ENCODE measurements at places on chromosomes 1 and 21. TPM values are rescaled to one million over a fixed set of nuclear protein-coding genes. Genes with fewer than 3 reads are reported as not detected.

Gene IL20
- not detected for polyA plus RNA-seq

Gene SLC39A1
- 40.8 TPM for polyA plus RNA-seq

Gene BSND
- polyA plus RNA-seq = not detected

Gene PRDM2
- polyA plus RNA-seq = 22.7 TPM

- no peaks in the 10 kb centered on the region for H3K4me1 ChIP-seq
- H3K4me3 ChIP-seq = no peak overlapping the region
- H3K27ac ChIP-seq = no peak overlapping the region
- no peaks in the 10 kb centered on the region for H3K27me3 ChIP-seq
- no peaks in the 10 kb centered on the region for H3K36me3 ChIP-seq
- no peak for DNase-seq
Measured at GRCh38 chr1:55612988-55613387, 397.8 kb upstream of the USP24 start.

- H3K4me3 ChIP-seq = peak overlapping the region; percentile 67
- H3K27ac ChIP-seq = peak overlapping the region; percentile 87
- peaks cover 4% of the 10 kb centered on the region for H3K4me1 ChIP-seq
- H3K36me3 ChIP-seq = no peaks in the 10 kb centered on the region
- H3K27me3 ChIP-seq = no peaks in the 10 kb centered on the region
Measured at GRCh38 chr1:43990271-43991199, 864 bp upstream of the CCDC24 start.

DNA sequence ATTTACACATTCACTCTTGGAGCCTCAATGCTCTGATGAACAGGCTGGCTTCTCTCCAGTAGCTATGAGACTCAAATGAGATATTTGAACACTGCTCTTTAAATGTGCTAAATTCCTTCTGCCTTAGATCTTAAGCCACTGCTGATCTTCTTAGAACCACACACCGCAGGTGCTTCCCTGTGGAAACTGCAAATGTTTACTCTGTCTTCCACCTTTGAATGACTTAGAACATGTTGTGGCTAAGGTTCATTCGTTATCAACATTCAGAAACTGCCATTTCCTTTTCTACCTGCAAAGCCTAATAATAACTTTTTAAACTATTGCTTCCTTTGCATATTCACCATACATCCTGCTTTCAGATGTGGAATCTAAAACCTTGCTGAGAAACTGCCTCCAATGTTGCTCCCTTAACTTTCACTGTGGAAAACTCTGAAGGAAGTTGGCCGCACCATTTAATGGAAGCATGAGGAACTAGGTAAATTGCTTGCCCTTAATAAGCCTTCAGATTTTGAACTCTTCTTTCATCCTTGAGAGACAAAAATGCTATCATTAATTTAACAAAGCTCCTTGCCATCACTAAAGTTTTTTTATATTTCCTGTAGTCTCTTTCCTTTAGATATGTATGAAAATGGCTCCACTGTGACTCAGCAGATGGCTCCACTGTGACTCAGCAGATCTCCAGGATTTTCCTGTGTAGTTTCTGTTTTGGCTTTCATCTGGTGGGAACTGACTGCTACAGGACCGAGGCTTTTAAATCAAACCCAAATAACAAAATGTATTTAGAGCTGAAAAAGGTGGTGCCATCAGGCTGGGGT is 143.8 kb downstream of the TNFSF18 start:
- H3K4me1 ChIP-seq = peaks cover 3% of the 10 kb centered on the region
- no peaks in the 10 kb centered on the region for H3K27me3 ChIP-seq
- peak; percentile 33 for DNase-seq
- H3K4me3 ChIP-seq = no peak overlapping the region

DNA sequence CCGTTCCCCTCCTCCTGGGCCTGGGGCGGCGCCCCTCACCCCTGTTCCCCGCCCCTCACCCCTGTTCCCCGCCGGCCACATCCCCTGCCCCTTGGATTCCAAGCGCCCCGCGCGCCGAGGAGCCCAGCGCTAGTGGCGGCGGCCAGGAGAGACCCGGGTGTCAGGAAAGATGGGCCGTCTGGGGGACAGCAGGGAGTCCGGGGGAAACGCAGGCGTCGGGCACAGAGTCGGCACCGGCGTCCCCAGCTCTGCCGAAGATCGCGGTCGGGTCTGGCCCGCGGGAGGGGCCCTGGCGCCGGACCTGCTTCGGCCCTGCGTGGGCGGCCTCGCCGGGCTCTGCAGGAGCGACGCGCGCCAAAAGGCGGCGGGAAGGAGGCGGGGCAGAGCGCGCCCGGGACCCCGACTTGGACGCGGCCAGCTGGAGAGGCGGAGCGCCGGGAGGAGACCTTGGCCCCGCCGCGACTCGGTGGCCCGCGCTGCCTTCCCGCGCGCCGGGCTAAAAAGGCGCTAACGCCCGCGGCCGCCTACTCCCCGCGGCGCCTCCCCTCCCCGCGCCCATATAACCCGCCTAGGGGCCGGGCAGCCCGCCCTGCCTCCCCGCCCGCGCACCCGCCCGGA is at the start of gene TP73:
TP73 (plus strand) TSS at position 587 of the 618 bp plus-strand sequence. CDS start 29,850 bp downstream, outside the sequence.
- H3K27me3 ChIP-seq = peaks cover 58% of the 10 kb centered on the region
- H3K27ac ChIP-seq = no peak within 1 kb of the TSS
- H3K4me3 ChIP-seq = no peak within 1 kb of the TSS
- H3K4me1 ChIP-seq = peaks cover 16% of the 10 kb centered on the region
- DNase-seq = peak; percentile 36
- H3K36me3 ChIP-seq = no peaks in the 10 kb centered on the region

DNA sequence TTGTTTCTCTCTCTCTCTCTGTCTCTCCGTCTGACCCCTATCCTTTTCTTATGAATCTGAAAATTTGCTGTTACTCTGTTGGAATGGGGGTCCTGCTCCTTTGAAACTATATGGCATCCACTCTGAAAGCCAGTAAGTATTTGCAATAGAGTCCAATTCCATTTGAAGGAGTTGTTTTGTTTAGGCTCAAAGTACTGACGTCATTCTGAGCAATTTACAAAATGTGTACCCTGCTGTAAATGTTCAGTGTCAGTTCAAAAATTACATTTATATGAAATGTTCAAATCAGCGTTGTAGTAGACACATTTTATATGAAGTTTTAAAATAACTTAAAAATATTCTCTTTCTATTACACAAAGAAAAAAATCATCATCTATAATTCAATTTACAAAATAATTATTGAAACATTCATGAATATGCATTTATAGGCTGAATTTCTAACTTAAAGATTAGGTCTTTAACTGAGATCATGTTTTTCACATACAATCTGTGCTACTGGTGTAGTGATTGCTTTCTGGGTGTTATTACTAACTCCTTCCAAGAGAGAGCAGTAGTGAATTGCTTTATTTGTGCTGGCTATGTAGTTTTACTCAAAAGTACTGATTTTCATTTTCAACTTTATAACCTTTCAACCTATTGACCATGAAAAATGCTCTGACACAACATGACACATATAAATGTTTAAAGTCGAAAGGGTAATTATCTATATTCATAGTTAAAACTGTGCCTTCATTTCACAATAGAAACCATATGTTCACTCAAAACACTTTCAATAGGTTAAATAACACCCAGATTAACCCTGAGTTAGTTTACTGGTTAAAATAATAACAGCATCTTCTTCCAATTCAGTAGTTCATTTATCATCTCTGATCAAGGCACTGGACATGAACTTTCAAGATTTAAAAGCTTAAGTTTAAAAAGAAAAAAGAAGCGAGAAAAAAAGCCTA is 253.1 kb upstream of the ADGRL4 start:
- no peak overlapping the region for H3K4me3 ChIP-seq
- no peak overlapping the region for H3K27ac ChIP-seq
- no peaks in the 10 kb centered on the region for H3K27me3 ChIP-seq

GRCh38 chr1:203880606-203881005 is 19.2 kb downstream of the SNRPE start:
- DNase-seq = no peak
- H3K36me3 ChIP-seq = peaks cover 8% of the 10 kb centered on the region
- no peak overlapping the region for H3K27ac ChIP-seq

GRCh38 chr1:197145446-197146024 is 934 bp downstream of the ASPM start:
- DNase-seq = no peak
- H3K4me3 ChIP-seq = peak overlapping the region; percentile 88

DNA sequence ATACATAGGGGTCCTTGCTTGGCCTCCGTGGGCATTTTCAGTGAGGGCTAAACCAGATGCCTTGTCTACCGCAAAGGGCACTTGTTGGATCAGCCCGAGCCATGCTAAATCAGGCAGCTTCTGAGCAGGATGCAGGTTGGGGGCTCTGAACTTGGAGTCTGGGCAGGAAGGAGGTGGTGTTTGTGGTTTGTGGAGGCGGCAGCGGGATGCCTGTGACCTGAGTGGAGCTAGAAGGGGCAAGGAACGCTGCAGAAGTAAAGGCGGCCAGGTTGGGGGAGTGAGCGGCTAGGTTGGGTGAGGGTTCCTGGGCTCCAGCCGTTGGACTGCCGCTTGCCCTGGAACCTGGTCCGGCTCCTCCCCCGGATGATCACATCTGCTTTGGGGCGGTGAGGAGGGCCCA is 183.9 kb downstream of the CAMTA1 start:
- H3K36me3 ChIP-seq = no peaks in the 10 kb centered on the region
- no peak overlapping the region for H3K4me3 ChIP-seq
- DNase-seq = no peak
- no peaks in the 10 kb centered on the region for H3K4me1 ChIP-seq
- H3K27ac ChIP-seq = no peak overlapping the region

GRCh38 chr1:230142608-230143210 is 75.7 kb downstream of the GALNT2 start:
- no peak for DNase-seq
- peaks cover 17% of the 10 kb centered on the region for H3K4me1 ChIP-seq
- H3K27ac ChIP-seq = no peak overlapping the region

GRCh38 chr1:165631342-165632151 is 513 bp downstream of the MGST3 start:
- peak overlapping the region; percentile 95 for H3K27ac ChIP-seq
- no peaks in the 10 kb centered on the region for H3K36me3 ChIP-seq
- no peaks in the 10 kb centered on the region for H3K27me3 ChIP-seq
- H3K4me3 ChIP-seq = peak overlapping the region; percentile 84
- DNase-seq = peak; percentile 87

All from small intestine (tissue), 16 donors.